M059J (cell line): ENCODE measurements at places on chromosomes 7 and 10.

- DNase-seq: no peak
These were observed 667 bp upstream of the TMEM120A start for GRCh38 chr7:75995052-75995471.

DNA sequence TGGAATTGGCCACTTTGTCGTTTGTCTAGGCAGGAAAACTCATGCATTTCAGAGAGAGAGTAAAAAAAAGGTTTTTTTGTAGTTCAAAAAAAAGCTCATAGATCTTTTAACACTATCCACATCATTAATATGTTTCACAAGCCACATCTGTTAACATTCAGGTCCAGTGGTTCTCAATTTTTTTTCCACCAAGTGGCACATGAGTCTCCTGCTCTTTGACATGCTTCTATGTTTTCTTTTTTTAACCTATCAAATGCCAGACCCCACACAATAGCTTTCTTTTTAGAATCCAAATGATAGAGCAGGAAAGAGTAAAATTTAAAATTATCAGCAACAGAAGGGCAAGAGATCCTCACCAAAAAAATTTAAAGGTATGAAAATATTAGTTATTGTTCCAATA lies 20.3 kb downstream of the NOD1 start:
- no peak for DNase-seq

- no peak for DNase-seq
These were observed 41.1 kb upstream of the TFEC start for GRCh38 chr7:116071629-116072028.

DNA sequence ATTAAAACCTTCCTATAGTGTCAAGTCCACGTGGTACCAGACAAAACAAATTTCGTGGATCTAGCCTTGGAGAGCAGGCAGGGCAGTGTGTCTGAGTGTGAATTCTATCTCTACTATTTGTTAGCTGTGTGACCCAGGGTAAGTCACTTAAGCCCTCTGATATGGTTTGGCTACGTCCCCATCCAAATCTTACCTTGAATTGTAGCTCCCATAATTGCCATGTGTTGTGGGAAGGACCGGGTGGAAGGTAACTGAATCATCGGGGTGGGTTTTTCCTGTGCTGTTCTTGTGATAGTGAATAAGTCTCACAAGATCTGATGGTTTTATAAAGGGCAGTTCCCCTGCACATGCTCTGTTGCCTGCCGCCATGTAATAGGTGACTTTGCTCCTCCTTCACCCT lies 2.8 kb upstream of the NPFFR1 start:
- no peak for DNase-seq

GRCh38 chr10:4595719-4596319 lies 230.2 kb upstream of the AKR1E2 start:
- DNase-seq: no peak

- no peak for DNase-seq
These were observed 44.3 kb upstream of the RET start for GRCh38 chr10:43032613-43033012.

DNA sequence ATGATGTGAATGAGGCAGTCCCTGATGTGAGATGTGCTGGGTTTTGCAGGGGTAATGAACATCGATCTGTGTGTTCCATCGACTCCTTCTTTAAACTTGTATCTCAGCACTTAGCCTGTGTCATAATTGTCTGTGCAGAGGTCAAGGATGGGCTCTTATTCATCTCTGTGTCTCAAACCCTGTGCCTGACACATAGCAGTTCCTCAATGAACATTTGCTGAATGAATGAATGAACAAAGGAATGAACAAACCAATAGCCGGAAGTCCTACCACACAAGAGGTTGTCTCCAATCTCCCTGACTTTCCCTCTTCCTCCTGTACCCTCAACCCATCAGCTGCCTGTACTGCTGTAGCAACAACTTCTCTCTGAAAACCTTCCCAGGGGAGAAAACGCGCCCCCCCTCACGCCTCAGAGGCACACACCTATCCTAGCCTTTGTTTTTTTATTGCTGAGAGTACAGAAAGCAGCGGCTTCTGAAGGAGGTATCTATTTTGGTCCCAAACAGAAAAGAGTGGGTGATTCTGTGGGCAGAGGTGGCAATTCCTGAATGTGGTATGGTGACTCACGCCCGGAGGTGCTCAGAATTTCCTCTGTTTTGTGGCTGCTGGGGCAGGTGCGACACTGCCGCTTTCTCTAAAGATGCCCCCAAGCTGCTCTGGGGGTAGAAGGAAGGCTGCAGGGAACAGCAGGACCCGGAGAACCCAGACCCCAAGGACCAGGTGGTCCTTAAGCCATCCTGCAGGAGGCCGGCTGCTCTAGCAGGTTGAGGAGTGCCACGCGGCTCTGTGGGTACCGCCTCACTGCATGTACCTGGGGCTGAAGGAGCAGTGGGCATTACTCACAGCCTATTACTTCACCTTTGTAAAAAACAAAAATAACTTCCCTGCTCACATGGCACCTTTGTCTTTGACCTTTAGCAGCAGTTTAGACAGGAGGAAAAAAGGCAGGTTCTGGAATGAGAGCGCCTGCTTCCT lies 9.6 kb downstream of the IL2RA start:
- DNase-seq: peak; percentile 15

GRCh38 chr10:11794566-11794965 lies 28.6 kb upstream of the PROSER2 start:
- no peak for DNase-seq

GRCh38 chr10:6881987-6882386 lies 301.9 kb upstream of the PRKCQ start:
- DNase-seq: no peak

DNA sequence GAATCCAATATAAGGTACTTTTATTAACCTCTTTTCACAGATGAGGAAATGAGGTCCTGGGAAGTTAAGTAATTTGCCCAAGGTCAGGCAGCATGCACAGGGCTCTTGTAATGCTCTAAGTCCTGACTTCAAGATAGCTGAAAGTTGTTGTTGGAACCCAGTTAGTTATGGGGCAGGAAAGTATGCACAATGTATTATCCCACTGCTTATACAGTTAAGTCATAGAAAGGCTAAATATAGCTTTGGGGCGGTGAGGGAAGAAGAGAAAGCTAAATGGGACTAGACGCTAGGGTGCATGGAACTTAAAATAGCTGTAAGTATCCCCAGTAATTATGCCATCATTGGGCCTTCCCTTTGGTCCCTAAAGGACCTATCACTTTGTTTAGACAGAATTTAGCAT lies 9.2 kb downstream of the GLCCI1 start:
- DNase-seq: no peak

- peak; percentile 85 for DNase-seq
These were observed 48.0 kb downstream of the ZNF365 start for GRCh38 chr10:62422068-62422590.

DNA sequence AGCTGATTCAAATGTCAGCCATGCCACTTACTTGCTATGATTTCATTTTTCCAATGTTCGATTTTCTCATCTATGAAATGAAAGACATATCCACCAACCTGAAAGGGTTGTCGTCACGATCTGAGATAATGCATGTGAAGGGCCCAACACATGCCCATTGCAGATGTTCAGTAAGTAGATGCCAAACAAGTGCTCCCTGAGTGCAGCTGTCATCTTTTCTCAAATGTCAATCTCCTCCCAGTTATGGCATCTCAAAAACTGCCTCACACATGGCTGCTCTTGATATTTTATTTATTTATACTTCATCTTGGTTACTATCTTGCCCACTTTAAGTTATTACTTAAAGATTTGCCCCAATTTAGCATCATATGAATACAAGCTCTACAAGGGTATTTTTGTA lies 16.8 kb downstream of the CPEB3 start:
- DNase-seq: no peak

GRCh38 chr10:132882069-132882951 lies 60.1 kb downstream of the CFAP46 start:
- no peak for DNase-seq

- DNase-seq: peak; percentile 89
These were observed 52.6 kb upstream of the SMNDC1 start for GRCh38 chr10:110357252-110357780.

- DNase-seq: no peak
These were observed 16.4 kb upstream of the ZNF32 start for GRCh38 chr10:43665054-43665453.

DNA sequence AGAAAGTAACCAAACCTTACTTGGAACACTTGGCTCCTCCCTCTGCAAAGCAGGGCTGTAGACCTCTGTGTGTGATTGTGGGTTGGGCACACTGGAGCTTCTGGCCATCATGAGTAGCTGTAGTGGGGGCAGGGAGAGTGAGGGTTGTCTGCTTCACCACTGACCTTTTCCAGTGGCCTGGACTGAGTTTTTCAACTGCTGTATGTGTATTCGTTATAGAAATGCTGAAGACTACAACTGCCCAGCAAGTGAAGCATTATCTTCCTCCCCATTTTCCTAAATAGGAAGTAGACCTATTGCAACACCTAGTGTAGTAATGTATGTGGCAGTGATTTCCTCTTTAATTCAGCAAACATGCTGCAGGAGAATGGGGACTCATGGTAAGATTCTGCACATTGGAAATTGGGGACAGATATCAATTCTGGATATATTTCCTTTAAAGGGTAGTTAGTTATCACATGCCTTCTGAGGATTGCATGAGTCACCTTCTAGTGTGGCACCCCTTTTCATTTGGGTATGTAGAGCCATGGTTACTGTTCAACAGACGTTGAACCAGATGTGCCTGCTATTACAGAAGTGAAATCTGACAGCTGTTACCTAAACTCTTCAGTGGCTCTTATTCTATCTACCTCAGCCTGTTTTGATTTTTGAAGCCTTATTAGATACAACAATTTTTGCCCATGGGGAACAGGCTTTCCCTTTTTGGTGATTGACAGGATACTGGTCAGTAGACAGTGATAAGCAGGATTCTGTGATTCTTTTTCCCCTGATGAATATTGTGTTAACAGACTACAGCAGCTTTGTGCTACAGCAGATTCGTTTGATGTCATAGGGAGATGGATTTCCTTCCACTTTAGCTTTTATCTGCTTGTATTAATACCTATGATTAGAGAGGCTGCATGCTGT lies 130.9 kb downstream of the SND1 start:
- DNase-seq: no peak

- no peak for DNase-seq
These were observed 94.5 kb downstream of the OR13A1 start for GRCh38 chr10:45220931-45221330.

- DNase-seq: peak; percentile 58
These were observed 168.7 kb downstream of the RPS24 start for GRCh38 chr10:78202386-78202785.

DNA sequence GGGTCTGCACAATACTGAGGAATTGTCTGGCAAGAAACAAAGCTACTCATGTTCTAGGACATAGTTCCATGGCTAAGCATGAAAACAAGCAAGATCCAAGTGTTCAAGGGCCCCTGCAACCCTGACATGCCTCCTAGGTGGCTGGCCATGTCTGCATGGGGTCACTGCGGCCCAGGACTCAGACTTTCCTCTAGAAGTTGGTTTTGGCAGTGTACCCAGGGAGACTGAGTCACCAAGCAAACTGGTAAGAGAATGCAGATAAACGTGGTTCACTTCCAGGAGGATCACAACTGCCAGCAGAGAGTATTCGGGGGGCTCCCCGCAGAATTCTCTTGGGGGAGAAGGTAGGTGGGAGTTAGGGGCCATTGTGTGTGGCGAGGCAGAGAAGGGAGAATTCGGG lies 7.4 kb upstream of the PFKFB3 start:
- DNase-seq: peak; percentile 72

DNA sequence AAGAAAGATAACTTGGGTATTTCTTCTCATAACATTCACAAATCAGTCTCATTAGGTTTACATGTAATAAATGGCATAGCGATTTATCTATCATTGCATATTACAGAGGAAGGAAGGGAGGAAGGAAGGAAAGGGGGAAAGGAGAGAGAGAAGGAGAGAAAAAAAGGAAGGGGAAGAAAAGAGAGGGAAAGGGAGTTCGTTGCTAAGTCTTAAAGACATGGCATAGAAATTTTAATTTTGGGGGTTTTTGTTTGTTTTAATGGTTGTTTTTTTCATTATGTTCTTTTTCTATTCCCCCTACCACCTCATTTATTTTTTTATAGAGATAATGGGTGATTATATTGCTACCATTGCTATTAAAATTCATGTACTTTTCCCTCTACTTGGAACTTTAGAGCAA lies 604.3 kb downstream of the IPMK start:
- DNase-seq: no peak

- DNase-seq: peak; percentile 66
These were observed 21.8 kb upstream of the KIF5B start for GRCh38 chr10:32077896-32078485.

GRCh38 chr10:76540786-76541185 lies 1096.8 kb downstream of the KCNMA1 start:
- no peak for DNase-seq

- DNase-seq: peak; percentile 33
These were observed 66.4 kb upstream of the IFRD1 start for GRCh38 chr7:112383671-112384417.

GRCh38 chr10:92590623-92591549 lies 2.0 kb upstream of the KIF11 start:
- DNase-seq: peak; percentile 46

GRCh38 chr10:84829131-84829530 lies 500.7 kb downstream of the CCSER2 start:
- DNase-seq: peak; percentile 62
